ENCODE measurements at places on chromosomes 5 and 9.

DNA sequence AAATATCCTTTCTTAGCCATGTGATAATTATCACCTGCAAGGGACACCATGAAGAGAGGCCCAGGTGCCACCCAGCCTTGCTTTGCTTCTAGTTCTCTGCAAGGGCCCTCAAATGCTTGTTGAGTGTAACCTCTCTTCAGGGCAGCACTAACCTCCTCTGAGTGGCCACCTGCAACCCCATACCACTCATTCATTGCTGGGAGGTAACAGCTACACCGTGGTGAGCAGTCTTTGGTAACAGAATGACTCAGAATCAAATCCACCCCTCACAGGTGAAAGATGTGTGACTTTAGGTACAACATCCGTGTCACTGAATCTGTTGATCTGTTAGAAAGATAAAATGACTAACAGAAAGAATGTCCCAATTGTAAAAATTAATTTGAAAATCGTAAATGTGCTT is 365.1 kb upstream of the TRPC7 start:
- no peak for DNase-seq

DNA sequence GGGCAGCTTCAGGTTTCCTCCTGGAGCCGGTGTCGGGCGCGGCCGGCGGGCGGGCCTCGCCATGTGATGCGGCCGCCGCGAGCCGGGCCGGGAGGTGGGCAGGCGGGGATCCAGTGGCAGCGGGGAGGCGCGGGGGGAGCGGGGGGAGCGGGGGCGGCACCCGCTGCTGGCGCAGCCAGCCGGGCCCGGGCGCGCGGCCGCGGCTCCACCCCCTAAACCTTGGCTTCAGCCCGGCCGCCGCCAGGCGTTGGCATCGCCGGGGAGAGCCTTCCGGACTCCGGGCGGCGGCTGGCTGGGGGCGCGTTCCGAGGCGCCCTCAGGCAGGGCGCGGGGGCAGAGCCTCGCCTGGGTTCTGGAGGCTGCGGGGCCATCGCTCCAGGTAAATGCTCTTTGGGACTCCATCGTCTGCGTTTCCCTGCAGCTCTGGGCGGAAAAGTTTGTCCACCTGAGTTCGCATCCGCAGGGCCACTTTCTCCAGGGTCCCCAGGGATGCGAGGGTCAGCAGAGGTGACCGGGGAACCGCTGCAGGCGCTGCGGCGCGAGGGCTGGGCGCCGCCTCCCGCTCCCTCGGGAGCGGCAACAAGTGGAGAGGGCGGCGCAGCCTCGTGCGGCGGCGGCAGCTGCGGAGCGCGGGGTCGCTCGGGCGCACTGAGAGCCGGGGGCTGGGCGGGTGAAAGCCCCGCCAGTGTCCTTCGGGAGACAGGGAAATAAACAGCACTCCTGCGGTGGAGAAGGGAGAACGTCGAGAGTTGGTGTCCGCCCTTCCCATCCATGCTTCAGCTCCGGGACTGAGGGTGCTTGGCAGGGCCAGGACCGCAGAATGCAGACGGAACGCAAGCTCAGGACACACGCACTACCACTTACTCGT is at the start of gene ARHGEF28:
ARHGEF28 (plus strand) TSS at position 253 of the 868 bp plus-strand sequence. CDS start 58,656 bp downstream, outside the sequence.
- DNase-seq: no peak

DNA sequence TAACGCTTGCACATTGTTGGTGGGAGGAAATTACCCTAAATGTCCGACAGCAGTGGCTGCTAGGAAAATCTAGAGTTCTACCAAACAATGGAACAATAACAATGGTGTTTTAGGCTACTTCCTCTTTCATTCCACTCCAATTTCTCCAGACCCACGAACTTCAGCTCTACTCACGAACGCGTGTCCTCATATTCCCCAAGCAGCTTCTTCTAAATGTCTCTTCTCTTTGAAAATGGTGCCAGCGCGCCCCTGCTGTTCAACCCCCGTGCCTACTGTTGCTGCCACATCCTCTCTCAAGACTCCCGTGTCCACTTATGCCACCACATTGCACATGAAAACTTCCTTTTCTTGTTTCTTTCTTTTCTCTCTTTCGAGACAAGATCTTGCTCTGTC is 25.6 kb downstream of the OR2V2 start:
- no peak for DNase-seq

DNA sequence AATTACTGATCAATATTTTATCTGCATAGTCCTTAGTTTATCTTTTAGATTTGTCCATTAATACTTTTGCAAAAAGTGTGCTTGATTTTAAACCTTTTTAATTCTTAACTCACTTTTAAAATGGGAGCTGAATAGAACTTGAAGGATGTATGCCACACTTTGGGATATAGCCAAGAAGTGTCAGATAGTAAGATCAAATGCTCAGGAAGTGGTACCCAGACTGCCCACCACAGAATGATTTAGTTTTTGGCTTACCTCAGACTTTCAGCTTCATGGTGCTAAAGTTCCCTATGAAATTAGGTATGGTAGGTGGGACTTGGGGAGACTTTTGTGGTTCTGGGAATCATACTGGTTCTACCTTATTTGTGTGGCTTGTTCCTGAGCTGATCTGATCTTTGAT is 14.7 kb downstream of the FOCAD start:
- DNase-seq: no peak

GRCh38 chr5:105101577-105101976 is 1539.0 kb upstream of the NUDT12 start:
- DNase-seq: peak; percentile 43

GRCh38 chr5:159680095-159680494 is 236.2 kb upstream of the ADRA1B start:
- no peak for DNase-seq

GRCh38 chr5:174636094-174636493 is 88.3 kb upstream of the MSX2 start:
- DNase-seq: no peak

GRCh38 chr9:87256973-87257372 is 240.7 kb upstream of the DAPK1 start:
- no peak for DNase-seq

DNA sequence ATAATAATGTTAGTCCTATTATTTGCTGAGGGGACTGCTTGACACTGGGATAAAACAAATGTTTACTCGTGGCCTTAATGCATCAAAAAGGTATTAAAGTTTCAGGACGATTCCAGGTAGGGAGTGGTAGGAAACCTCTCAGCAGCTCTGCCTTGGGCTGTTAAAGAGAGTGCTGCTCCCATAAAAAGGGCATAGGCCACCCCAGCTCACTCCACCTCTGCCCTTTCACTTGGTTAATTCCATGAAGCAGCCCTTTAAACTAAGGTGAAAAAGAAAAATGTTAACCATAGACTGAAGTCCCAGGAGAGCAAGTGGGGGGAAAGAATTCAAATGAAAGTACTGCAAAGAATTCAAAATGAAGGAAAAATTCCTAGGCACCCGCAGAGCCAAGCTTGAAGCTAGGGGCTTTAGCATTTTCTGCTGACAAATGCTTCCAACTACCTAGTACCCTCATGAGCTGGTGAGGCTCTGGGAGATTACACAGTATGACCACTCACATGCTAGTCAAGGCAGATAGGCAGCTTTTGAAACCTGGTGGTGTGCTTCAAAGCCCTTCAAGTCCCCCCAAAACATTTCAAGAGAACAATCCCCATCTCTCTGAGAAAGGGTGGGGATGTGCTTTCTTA is 8.5 kb downstream of the KLF9 start:
- DNase-seq: no peak

Measured in foreskin keratinocyte (primary cell).